ENCODE measurements at places on chromosomes 4 and X. TPM values are rescaled to one million over a fixed set of nuclear protein-coding genes. Genes with fewer than 3 reads are reported as not detected.

- no peak for DNase-seq
Observed at GRCh38 chr4:75101906-75102786, 169.2 kb downstream of the PARM1 start.

DNA sequence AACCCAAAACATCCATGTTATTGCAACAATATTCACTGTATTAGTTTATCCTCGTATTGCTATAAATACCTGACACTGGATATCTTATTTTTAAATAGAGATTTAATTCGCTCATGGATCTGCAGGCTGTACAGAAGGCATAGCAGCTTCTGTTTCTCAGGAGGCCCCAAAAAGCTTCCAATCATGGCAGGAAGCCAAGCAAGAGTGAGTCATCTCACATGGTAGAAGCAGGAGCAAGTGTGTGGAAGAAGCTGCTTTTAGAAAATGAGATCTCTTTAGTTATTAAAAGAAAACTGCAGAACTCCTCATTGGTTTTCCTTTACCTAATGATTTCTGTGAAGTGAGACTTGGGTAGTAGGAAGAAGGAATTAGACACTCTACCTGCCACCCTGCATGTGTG, 16.4 kb downstream of the ZNF732 start:
- no peak for DNase-seq

DNA sequence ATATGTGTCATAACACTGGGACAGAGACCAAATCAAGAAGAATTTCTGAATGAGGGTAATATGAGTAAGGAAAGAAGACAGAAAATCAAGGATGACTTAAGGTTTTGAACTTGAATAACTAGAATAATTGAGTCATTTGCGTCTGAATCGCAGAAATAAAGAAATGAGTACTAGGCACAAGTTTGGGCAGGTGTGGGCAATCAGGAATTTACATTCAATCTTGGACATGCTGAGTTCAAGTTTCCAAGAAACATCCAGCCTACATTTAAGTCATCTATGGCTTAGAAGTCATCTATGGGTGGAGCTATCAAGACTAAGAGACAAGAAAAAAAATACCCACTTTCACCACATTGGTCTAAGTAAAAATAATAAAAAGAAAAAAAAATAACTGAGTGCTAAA, 30.4 kb upstream of the WDR44 start:
- no peak for DNase-seq

The LAMP2 gene
- 135 TPM for total RNA-seq

The MUC7 gene
- not detected for total RNA-seq
